ENCODE measurements at places on chromosomes 1 and 21. TPM values are rescaled to one million over a fixed set of nuclear protein-coding genes. Genes with fewer than 3 reads are reported as not detected.

The RCC1 gene
- 58.4 TPM for total RNA-seq

The ESRRG gene
- total RNA-seq, result 8.3 TPM

The HSPA6 gene
- total RNA-seq, result 0.16 TPM

The RGS1 gene
- total RNA-seq, result 0.26 TPM

The PADI1 gene
- not detected for total RNA-seq

GRCh38 chr1:26353976-26354820 is at the start of gene CRYBG2:
TSS of gene CRYBG2 (minus strand) at chr1:26354130. CDS start at chr1:26346657, 7,473 bp downstream.
- peak; percentile 59 for DNase-seq

GRCh38 chr1:36836196-36836883 is 198.0 kb downstream of the GRIK3 start:
- no peak for DNase-seq

DNA sequence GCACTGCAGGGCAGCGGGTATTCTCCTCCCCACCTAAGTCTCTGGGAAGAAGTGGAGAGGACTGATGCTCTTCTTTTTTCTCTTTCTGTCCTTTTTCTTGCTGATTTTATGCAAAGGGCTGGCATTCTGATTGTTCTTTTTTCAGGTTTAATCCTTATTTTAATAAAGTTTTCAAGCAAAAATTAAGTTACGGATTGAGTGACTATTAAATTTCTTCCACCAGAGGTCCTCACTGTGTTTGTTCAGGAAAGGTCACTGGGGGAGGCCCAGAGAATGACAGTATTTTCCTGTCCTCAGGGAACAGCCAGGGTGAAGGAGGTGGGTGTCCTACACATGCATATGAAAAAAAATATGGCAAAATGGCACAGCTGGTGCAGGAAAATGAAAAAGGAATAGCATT is 4.4 kb upstream of the ELF3 start:
- no peak for DNase-seq

DNA sequence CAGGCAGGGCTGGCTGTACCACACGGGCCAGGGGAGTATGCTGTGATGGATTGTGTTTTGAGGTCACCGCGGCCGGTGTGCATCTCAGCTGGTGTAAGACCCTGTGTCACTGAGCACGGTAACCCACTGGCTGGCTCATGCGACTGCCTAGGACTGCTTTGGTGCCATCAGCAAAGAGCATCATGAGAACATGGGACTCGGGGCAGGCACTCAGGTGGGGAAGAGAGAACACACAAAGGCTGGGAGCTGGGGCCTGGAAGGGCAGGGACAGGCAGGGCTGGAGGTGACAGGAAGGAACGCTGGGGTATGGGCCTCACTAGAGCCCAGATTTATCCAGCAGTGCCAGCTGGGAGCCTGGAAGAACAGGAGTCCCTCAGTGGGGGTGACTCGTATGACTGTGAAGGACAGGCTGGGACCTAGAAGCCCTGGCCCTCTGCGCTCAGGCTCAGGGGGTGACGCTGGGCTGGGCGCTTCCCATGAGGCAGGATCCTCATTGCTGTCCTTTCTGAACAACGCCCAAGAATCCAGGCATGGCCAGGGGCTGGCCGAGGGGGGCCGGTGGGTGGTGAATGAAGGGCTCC is 210.4 kb upstream of the VAMP3 start:
- DNase-seq, result no peak

DNA sequence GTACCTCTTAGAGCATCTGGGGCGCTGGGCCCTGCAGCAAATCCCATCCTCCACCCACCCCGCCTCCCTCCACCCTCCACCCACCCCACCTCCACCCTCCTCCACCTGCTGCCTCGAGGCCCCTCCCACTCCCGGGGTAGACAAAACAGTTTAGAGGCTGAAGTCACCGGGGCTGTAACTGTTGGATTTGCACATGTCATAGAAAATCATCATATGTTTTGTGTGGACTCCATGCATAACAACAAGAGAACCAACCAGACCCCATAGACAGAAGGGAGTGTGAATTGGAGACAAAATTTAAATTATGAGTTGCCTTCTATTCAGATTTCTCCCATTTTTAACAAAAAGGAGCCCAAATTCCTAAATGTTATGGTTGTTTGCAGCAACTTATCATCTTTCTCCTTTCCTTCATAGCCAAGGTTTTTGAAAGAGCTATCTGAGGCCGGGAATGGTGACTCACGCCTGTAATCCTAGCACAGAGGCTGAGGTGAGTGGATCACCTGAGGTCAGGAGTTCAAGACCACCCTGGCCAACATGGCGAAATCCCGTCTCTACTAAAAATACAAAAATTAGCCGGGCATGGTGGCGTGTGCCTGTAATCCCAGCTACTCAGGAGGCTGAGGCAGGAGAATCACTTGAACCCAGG is 28.2 kb upstream of the LGALS8 start:
- DNase-seq, result no peak

GRCh38 chr1:67314696-67315095 is 7.0 kb downstream of the IL12RB2 start:
- DNase-seq, result no peak

- DNase-seq, result no peak
Measured at GRCh38 chr1:176976771-176977170, 187.7 kb downstream of the ASTN1 start.

DNA sequence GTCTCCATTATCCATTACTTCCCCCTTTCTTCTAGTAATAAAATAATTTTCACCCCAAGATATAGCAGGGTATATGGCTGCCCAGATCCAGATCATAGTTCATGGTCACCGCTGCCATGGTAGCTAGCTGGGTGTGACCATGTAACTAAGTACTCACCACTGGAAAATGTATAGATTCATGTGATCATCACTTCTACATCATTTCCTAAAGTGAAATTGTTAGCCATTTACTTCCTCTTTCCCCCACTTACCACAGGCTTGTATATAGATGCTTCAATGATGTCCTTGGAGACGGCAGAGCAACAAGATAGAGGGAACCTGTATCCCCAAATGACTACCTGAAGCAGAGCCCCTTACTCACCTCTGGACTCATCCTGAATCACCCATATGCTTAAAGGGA is 22.7 kb upstream of the EYA3 start:
- DNase-seq, result no peak

GRCh38 chr1:207059881-207060280 is 6.8 kb downstream of the PFKFB2 start:
- DNase-seq, result no peak

- no peak for DNase-seq
Measured at GRCh38 chr21:39599191-39599970, 13.4 kb upstream of the B3GALT5 start.

Data from progenitor cell of endocrine pancreas (in vitro differentiated cells).